MCF 10A (cell line): ENCODE measurements at places on chromosomes 6 and 20. TPM values are rescaled to one million over a fixed set of nuclear protein-coding genes. Genes with fewer than 3 reads are reported as not detected.

Gene CDH26
- 0.12 and 0.71 TPM in 2 replicates for total RNA-seq

DNA sequence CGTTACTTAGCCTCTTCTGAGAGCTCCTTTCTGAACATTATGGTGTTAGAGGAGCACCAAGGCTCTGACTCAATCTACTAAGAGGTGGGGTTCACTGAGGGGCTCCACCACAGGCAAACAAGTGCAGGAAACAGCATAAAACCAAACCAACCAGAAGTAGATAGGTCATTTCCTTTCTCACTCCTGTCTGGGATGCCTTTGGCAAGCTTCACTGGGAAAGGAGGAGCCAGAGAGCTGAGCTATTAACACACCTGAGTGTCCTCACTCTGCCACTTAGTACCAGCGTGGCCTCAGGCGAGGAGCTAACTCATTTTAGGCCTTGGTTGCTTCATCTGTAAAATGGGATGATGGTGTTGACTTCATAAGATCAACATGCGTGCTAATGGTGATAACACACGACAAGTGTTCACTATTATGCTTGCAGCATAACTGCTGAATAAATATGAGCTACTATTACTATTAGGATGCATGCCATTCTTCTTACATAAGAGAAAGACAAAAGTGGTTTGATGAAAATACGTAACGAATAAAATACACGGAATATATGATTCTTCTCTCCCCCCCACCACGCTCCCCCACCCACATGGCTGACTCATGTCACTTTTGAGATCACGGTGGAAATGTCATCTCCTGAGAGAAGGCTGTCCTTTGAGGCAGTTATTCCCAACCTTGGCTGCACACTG is 185.4 kb downstream of the BCAS1 start:
- DNase-seq: peak; percentile 29

- no peak for DNase-seq
Measured at GRCh38 chr6:154319231-154319858, 37.3 kb downstream of the IPCEF1 start.

Gene CRNKL1
- 19.4 and 20.1 TPM in 2 replicates for total RNA-seq

- no peak for DNase-seq
Measured at GRCh38 chr6:135657207-135657606, 159.7 kb upstream of the AHI1 start.

- no peak for DNase-seq
Measured at GRCh38 chr6:42771741-42772100, 10.1 kb upstream of the BICRAL start.

DNA sequence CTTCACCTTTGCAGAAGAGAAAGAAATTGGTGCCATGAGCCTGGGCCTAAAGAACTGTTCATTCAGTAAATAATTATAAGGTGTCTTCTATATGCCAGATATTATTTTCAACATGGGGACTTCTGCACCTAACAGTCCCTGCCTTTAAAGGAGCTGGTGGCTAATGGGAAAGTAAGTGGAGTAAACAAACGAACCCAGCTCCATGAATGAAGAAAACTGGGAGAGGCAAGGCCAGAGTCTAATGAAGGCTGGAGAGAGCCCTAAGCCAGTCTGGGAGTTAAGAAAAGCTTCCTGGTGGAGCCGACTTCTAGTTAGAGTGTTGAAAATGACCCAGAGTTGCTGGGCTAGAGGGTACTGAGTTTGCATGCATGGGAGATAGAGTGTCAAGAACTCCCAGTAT is 24.2 kb upstream of the EFHC1 start:
- DNase-seq: no peak

DNA sequence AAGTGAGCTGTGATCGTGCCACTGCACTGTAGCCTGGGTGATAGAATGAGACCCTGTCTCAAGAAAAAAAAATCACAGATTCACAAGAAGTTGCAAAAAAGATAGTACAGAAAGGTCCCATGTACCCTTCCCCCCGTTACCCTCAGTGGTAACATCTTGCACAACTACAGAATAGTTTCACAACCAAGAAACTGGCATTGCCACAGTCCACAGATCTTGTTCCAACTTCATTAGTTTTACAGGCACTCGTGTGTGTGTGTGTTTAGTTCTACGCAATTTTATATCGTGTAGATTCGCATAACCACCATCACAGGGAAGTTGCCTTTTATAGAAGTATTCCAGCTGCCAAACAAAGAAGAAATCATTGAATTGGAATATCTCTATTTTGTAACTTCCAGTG is 19.1 kb downstream of the SPATA2 start:
- peak; percentile 43 for DNase-seq

Gene LAMA5
- 266 and 292 TPM in 2 replicates for total RNA-seq

Gene SPATA25
- total RNA-seq: 0.72 and 0.74 TPM in 2 replicates

DNA sequence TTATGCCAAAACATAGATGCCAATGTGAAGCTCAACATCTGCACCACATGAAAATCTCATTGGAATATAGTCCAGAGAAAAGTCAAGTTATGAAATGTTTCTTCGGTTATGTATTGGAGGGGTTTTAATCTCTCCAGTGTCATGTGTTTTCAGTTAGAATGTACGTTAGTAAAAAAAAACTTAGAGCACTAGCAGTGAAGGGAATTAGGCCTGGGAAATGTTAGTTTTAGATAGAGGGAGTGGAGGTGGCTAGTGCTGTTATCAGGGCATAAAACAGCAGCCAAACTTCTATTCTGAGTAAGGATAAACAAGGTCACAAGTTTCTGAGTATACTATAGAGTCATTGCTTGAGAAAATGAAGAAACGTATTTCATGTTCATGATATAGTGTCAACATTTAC is 42.9 kb downstream of the HDGFL1 start:
- no peak for DNase-seq

GRCh38 chr6:44233567-44234100 is 10.2 kb downstream of the SLC29A1 start:
- no peak for DNase-seq

Gene SIRPD
- not detected in 2 replicates for total RNA-seq

Gene CST4
- total RNA-seq: not detected in 2 replicates

DNA sequence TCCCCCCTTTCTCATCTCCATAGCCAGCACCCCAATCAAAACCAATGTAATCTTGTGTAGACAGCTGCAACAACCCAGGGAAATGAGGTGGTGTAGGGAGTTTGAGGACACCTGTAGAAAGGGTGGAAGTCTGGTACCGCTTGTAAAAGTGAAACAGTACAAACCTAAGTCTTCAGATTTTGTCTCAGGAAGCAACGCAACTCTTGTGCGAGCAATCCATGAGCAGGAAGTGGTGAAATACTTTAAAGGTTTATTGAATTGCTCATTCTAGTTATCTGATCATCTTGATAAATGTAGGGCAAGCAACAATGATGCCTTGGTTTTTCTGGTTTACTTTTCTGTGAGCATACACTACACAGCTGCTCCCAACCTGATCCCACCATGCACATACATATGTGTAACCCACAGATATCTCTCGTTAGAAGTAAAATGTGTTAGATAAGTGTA is 71.1 kb upstream of the THEMIS start:
- DNase-seq: peak; percentile 35

- no peak for DNase-seq
Measured at GRCh38 chr6:22709803-22710202, 140.4 kb downstream of the HDGFL1 start.

- DNase-seq: no peak
Measured at GRCh38 chr6:80862756-80863155, 756.3 kb downstream of the BCKDHB start.

DNA sequence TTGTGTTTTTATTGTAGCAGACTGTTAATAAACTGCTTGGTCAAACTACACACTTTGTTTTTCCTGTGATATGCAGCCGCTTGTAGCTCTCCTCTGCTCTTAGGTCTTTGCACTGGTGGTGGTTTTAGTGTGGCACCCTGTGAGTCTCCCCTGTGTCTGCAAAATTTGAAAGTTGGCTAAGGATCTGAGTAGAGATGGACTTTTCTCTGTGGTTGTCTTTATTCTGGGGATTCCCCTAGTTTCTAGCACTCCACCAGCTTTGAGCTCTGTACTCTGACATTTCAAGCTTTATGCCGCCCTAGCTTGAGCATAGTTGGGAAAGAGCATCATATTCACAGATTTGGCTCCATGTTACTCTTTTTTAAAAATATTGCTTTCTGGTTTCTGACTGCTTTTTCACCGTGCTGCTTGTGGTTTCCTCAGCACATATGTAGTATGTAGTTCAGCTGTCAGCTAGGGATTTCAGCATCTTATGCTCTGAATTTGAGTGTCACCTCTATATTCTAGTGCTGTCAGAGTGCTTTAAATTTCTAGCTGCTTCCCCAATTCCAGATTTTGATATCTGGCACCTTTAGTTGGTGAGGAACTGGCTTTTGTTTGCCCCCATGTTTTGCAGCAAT is 25.4 kb downstream of the CDYL start:
- DNase-seq: no peak

DNA sequence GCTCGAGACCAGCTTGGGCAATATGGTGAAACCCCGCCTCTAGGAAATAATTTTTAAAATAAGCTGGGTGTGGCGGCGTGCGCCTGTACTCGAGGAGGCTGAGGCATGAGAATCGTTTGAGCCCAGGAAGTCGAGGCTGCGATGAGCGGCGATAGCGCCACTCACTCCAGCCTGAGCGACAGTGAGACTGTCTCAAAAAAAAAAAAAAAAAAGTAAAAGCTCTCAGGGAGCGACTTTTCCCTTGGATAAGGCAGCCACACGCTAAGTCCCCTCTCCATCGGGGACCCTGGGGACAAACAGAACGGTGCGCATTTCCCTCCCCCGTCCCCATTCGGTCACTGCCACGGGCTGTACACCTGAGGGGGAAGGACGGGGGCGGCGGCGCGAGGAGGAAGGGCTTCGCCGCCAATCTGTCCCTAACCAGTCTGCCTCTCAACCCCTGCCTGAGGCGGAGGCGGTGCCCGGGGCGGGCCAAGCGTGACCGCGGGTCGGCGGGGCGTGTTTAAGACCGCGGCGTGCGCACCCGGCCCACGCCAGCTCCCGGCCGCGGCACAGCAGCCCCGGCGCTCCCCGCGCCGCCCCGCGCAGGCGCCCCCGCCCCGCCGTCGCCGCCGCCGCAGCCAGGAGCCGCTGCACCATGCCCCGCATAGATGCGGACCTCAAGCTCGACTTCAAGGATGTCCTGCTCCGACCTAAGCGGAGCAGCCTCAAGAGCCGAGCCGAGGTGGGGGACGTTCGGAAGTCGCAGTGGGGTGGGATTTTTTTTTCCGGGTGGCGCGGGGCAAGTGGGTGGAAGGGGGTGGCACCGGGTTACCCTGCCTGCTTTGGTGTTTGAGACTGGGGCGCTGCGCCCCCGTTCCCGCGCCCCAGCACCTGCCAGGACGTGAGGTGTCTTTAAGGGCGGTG is at the start of gene GMPR:
Gene GMPR, plus strand, starts transcription at position 531 of the 906 bp plus-strand sequence. Its CDS starts 107 bp downstream, at position 638.
- DNase-seq: no peak

GRCh38 chr20:36624068-36624943 is 18.7 kb downstream of the RAB5IF start:
- no peak for DNase-seq

Gene RHAG
- total RNA-seq: not detected in 2 replicates

DNA sequence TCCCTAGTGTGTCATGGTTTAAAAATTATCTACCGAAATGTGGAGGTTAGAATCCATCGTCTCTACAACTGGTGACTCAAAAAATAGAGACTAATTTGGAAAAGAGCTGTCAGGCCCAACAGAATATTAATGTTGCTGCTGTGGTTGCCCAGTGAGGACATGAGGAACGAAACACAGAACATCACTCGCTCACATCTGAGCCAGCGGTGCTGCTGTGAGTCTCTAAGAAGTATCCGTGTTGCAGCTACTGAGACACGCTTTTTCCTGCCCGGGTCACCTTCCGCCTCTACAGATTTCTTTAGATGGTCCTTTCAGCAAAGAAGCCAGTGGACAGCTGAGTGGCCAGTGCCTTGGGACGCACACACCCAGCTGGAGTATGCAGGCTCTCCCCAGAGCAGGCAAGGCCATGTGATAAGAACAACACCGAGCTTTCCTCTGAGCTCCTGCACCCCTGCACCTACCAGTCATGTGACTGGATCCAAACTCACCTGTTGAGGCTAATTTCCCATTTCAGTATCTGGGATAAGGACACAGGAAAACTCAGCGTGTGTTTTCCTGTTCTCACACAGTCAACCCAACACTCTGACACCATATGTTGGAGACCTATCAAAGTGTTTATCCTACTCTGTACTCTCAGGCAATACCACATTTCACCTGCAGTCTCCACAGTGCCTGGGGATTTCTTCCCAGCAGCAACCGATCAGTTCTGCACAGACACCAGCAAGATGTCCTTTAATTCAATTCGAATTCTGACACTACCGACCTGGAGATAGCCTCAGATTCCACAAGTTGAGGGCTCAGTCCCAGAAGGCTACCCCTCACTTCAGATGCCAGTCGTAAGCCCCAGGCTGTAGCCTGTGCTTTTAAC is 119.0 kb upstream of the RPS6KA2 start:
- DNase-seq: no peak

DNA sequence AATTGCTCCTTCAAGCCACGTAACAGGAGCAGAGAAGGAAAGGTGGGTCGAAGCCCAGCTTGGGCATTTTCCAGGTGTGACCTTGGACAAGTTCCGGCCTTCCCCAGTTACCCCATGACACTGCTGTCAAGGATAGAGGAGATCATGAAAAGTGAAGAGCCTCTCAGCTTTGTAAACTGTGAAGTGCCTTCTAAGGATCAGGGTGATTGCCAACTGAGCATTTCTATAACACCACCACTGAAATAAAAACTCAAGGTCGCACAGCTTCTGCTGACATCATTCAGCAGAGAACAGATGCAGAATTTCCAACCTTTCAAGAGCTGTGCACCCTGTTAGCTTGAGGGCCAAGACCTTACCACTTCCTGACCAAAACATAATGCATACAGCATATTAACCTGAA is 24.0 kb upstream of the ZMYND8 start:
- DNase-seq: no peak

Gene WFDC5
- not detected in 2 replicates for total RNA-seq

DNA sequence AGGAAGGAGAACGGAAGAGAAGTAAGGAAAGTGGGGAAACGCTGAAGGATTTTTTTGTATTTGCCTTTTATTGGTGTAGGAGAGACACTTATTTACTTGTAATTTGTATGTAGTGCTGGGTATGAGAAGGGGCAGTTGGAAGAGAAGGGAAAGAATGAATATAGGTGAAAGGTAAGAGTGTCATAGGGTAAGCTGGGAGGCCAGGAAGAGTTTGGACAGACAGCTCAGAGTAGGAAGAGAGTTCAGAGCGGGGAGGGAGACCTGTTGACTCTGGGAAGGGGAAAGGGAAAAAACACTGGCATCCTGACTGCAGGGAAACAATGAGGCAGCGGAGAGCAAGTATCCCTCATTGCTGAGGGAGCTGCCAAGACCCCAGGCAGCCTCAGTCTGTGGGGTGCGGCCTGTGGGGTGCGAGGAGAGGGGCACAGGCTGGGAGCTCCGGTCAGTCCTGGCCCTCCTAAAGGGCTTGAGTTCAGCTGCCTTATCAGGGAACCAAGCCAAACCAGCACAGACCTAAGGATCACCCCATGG is 3.1 kb downstream of the TRAF3IP2 start:
- no peak for DNase-seq

DNA sequence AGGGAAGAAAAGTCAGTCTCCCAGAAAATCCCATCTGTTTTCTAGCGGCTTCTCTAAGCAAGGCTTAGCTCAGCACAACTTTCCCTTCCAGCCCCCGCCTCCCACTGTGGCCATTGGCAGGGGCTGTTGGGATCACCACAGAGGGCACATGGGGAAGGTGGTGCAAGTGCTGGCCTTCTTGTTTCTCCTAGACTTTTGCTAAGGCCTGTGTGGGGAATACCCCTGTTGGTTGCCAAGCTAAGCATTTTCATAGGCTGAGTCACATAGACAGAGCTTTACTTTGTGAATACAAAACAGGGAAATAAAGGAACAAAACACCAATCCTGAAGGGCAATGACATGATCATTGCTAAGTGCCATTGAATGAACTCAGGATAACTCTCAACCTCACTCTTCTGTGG is 32.4 kb upstream of the TIAM2 start:
- DNase-seq: peak; percentile 55

- no peak for DNase-seq
Measured at GRCh38 chr6:137763886-137764285, 103.2 kb upstream of the TNFAIP3 start.

Gene OPRM1
- total RNA-seq: not detected in 2 replicates

- no peak for DNase-seq
Measured at GRCh38 chr20:21387528-21387927, 9.8 kb downstream of the NKX2-4 start.
